ENCODE measurements at places on chromosomes 7 and 10. TPM values are rescaled to one million over a fixed set of nuclear protein-coding genes. Genes with fewer than 3 reads are reported as not detected.

- DNase-seq, result no peak
Observed at GRCh38 chr10:68253346-68253745, 21.4 kb upstream of the ATOH7 start.

EPO gene
- total RNA-seq, result not detected

DNA sequence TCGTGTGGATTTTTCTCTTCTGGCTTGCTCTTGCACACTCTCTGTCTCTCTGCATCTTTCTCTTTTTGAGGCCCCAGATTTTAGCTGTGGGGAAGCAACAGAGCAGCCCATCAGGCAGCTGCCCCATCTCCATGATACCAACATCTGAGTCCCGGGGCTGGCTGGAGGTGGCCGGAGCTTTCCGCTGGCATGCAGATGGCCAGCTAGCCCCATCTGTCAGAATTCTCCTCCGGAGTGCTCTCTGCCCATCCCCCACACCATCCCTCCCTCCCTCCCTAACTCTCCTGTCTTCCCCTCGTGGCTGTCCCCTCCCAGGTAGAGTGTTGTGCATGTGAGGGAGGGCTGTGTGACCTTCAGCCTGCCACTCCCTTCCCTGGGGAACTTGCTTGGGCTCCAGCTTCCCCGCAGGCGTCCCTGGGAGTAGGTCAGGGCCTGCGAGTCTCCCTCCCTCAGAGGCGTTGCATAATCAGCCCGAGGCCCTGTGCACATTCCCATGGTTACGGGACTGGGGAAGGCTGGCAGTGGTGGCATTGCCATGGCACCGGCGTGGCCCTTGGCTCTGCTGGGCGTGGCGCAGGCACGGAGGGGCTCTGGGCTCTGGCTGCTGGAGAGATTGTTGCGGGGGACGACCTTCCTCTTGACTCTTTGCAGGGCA, 24.7 kb downstream of the GHRHR start:
- DNase-seq, result no peak

DNA sequence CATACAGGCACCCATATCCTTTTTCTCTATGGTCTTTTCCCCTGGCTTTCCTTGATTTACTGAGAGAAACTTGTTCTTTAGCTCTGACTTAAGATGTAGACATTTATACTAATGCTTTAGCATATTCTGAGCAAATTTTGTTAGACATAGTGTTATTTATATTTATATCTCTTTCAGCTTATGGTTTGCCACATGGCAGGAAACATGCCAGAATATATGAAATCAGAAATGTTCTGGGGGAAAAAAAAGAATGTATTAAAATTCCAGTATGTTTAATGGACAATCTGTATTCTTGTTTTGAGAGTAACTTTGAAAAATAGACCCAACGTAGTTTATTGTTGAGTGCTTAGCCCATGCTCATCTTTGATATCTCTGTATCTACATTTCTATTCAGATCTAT, 10.1 kb upstream of the GGCT start:
- no peak for DNase-seq

TMEM196 gene
- not detected for total RNA-seq

RUFY2 gene
- 24.2 TPM for total RNA-seq

GRCh38 chr10:97752956-97753355, 16.0 kb downstream of the ZFYVE27 start:
- no peak for DNase-seq

GRCh38 chr10:126070476-126071215, 174.3 kb downstream of the FANK1 start:
- no peak for DNase-seq

Data from endothelial cell of umbilical vein (primary cell).